Activated CD4-positive, alpha-beta T cell treated with anti-CD3 and anti-CD28 coated beads for 4 hours (primary cell): ENCODE measurements at places on chromosomes 4 and X.

DNA sequence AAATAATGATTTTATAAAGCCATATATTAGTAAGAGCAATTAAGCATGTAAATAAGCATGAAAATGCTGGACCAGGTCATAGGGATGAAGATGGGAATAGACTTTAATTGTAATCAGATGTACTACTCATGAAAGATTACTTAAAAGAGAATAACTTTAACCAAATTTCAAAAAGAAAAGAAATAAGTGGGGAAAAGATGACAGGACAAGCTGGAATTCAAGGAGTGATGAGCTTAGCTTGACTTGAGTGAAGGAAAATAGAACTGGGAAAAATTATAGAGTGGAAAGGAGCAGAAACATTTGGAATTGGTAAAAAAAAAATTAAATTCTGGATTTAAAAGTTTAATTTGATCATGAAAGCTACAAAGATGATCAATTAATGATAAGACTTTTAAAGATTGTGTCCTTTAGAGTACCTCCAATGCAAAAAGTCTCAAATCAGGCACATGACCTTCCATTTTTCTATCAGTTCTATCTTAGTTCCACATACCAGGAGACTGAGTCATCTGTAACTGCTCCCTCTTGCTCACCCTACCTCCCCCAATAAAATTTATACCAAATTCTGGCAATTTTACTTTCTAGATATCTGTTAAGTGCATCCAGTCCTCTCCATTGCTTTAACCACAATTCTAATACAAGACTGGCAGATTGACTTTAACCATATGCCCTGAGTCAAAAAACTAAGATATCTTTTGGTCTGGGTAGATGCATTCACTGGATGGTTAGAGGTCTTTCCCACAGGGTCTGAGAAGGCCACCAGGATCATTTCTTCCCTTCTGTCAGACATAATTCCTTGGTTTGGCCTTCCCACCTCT lies 56.4 kb upstream of the SLIT2 start:
- DNase-seq, result no peak

- DNase-seq, result no peak
These were observed 3.9 kb downstream of the CYP2U1 start for GRCh38 chr4:107935246-107935645.

- DNase-seq, result no peak
These were observed 4.9 kb upstream of the UGT2B10 start for GRCh38 chr4:68810919-68811318.

- no peak for DNase-seq
These were observed 96.3 kb upstream of the QRFPR start for GRCh38 chr4:121477079-121477478.

DNA sequence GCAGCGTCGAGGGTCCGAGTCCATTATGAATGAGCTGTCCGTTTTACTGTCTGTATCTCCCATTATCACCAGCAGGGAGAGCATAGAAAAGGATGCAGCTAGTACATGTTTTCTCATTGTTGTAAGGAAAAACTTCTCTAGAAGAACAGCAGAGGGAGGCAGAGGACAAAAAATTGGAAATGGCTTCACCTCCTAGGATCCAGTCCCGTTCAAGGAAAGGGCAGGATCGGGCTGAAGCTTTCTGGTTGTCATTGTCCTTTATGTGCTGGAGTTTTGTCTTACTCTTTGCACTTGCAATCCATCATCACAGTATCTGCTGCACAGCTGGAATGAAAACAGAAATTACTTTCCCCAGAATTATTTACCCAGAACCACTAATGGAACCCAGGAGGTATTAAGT lies 14.7 kb downstream of the NDP start:
- DNase-seq, result no peak

DNA sequence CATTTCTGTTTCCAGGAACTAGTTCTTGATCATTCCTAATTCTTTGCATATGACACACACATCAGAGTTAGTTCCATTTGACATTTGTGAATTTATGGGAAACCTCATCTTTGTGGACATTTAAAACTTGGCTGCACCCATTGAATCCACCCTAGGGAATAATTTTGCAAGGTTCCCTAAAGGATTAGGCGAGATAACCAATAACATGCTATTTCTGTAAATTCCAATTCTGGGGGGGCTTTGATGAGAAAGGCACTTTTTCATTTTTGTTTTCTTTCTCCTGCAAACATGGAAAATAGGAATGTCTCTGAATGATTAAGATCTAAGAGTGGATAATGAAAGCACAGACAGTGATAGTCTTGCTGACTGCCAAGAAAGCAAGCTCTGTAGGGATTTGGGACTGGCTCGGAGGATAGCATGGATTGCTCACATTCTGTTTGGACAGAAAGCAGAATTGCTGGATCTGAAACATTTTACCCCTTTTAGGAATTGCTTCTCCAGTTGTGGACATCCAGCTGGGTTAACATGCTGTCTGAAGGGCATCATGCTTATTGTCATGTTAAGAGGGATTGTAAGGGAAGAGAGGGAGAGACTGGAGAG lies 145.1 kb downstream of the NHS start:
- no peak for DNase-seq

- no peak for DNase-seq
These were observed 294.8 kb downstream of the ASMT start for GRCh38 chrX:1909419-1910206.

- DNase-seq, result no peak
These were observed 96.4 kb downstream of the FAM13A start for GRCh38 chr4:88960576-88960975.

DNA sequence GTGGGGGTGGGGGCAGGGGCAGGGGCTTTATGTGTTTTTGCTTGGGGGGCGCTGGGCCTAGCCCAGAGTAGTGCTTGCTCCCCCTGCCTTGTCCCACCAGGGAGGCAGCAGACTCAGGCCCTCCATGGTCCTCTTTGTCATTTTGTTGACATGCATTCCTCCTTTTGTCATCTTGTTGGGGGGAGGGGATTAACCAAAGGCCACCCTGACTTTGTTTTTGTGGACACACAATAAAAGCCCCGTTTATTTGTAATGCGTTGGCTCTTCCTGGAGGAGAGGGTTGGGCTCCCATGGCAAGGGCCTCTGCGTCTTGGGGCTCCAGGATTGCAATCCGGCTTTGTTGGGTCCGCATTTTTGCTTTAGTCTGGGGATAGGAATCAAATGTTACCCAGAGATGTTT lies 2.2 kb downstream of the EMD start:
- DNase-seq, result no peak

GRCh38 chrX:136115904-136116297 lies 31.4 kb upstream of the FHL1 start:
- no peak for DNase-seq

- DNase-seq, result no peak
These were observed 37.7 kb upstream of the VMA21 start for GRCh38 chrX:151359341-151359740.

- no peak for DNase-seq
These were observed 171.5 kb downstream of the CFAP299 start for GRCh38 chr4:80507077-80507476.
